Fibroblast of lung (primary cell): ENCODE measurements at places on chromosomes 4 and X.

DNA sequence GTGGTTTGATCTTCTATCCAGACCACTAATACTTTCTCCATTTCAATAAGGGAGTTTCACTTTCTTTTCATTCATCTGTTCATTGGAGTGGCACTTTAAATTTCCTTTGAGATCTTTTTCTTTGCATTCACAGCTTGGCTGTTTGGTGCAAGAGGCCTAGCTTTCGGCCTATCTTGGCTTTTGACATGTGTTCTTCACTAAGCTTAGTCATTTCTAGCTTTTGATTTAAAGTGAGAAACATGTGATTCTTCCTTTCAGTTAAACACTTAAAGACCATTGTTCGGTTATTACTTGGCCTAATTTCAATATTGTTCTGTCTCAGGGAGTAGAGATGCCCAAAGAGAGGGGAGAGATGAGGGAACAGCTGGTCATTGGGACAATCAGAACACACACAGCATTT, 24.3 kb downstream of the CXCL13 start:
- DNase-seq: no peak

DNA sequence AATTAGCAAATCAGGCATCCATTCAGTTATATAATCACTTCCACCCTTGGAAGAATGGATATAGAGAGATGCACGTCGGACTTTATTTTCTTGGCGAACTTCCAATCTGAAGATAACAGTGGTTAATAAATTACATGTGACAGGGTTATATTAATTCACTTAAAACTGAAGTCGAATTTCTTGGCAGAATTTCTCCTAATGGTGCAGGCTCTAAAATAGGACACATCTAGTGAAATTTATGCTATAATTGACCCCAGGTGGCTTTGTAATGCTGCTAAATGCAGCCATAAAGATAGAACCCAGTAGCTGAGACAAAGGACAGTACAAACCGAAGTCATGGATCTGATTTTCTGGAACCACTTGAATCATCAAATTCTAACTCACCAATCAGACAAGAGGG, 20.8 kb upstream of the SLC10A4 start:
- DNase-seq: no peak

- DNase-seq: no peak
Measured at GRCh38 chrX:87105131-87105530, 412.5 kb upstream of the KLHL4 start.

DNA sequence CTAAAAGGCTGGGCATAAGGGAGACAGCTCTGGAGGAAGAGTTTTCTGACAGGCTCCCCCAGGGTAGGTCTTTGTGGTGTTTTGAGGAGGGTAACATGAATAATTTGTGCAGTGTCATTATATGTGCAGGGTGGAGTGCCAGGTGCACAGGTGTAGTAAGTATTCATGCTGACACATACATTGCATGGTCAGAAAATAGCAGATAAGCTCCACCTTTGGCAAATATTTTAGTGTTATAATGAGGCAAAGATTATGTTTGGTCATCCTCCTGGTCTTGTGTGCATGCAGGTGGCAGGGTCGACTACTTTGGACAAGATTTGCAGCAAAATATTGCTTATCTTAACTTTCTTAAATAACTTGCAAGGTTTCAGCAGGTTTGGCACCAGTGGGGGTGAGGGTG, 910.4 kb upstream of the PCDH10 start:
- no peak for DNase-seq

GRCh38 chr4:54687887-54688841, 30.4 kb downstream of the KIT start:
- no peak for DNase-seq

- no peak for DNase-seq
Measured at GRCh38 chrX:133189195-133189594, 29.0 kb downstream of the TFDP3 start.
